ENCODE measurements at places on chromosomes 13 and 19.

GRCh38 chr13:31096654-31097302, 64.9 kb downstream of the HSPH1 start:
- no peak for DNase-seq

GRCh38 chr19:31390711-31391110, 41.5 kb upstream of the TSHZ3 start:
- DNase-seq, result no peak

- DNase-seq, result no peak
Measured at GRCh38 chr13:79870123-79870522, 389.2 kb downstream of the NDFIP2 start.

- DNase-seq, result no peak
Measured at GRCh38 chr19:58568453-58569130, 4.5 kb downstream of the MZF1 start.

GRCh38 chr19:14770136-14770535, 8.2 kb downstream of the ADGRE2 start:
- no peak for DNase-seq

Measured in germinal center (tissue), 1 donor.